Endothelial cell of umbilical vein (primary cell): ENCODE measurements at places on chromosomes 7 and 10. TPM values are rescaled to one million over a fixed set of nuclear protein-coding genes. Genes with fewer than 3 reads are reported as not detected.

GRCh38 chr7:114085592-114086501, 167.0 kb upstream of the PPP1R3A start:
- H3K4me3 ChIP-seq, result peak overlapping the region; percentile 82
- no peak overlapping the region for H3K27ac ChIP-seq
- peaks cover 59% of the 10 kb centered on the region for H3K27me3 ChIP-seq
- peak; percentile 65 for DNase-seq
- peaks cover 33% of the 10 kb centered on the region for H3K4me1 ChIP-seq

- H3K4me3 ChIP-seq, result no peak overlapping the region
- H3K4me1 ChIP-seq, result peaks cover 20% of the 10 kb centered on the region
- H3K27me3 ChIP-seq, result no peaks in the 10 kb centered on the region
Observed at GRCh38 chr10:109933984-109934565, 10.8 kb upstream of the XPNPEP1 start.

GRCh38 chr10:116444527-116445142, 17.0 kb downstream of the PNLIPRP3 start:
- no peaks in the 10 kb centered on the region for H3K27me3 ChIP-seq
- H3K4me3 ChIP-seq, result no peak overlapping the region
- H3K36me3 ChIP-seq, result no peaks in the 10 kb centered on the region

DNA sequence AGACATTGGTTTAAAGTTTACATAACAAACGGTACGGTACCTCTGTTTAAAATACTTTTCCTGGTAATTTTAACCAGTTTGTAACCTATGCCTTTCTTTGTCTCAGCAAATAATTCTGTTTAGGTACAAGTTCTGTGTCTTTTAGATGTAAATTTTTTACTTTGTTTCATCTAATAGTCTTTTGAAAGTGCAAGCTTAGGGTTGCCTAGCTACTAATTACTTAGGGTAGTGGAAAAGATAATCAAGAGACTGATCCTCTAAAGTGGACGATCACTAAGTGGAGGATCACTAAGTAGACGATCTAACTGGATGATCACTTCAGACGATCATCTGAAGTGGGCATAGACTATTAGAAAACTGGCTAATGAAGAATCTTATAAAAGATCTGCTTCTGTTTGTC, 16.1 kb upstream of the FKBP9 start:
- H3K4me3 ChIP-seq, result peak overlapping the region; percentile 92
- no peaks in the 10 kb centered on the region for H3K27me3 ChIP-seq
- no peaks in the 10 kb centered on the region for H3K36me3 ChIP-seq
- no peak overlapping the region for H3K27ac ChIP-seq

GRCh38 chr7:82443036-82443546, 486 bp downstream of the CACNA2D1 start:
- no peaks in the 10 kb centered on the region for H3K27me3 ChIP-seq
- H3K4me1 ChIP-seq, result peaks cover 19% of the 10 kb centered on the region
- H3K4me3 ChIP-seq, result peak overlapping the region; percentile 59
- H3K36me3 ChIP-seq, result no peaks in the 10 kb centered on the region

DNA sequence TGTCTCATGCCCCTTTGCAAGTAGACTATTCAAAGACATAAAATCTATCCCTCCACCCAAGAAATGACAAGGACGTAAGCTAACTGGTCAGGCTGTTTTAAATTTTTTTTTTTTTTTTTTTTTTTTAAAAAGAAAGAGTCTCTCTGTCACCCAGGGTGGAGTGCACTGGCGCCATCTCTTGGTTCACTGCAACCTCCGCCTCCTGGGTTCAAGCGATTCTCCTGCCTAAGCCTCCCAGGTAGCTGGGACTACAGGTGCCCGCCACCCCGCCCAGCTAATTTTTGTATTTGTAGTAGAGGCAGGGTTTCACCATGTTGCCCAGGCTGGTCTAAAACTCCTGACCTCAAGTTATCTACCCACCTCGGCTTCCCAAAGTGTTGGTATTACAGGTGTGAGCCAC, 11.2 kb downstream of the TRA2A start:
- no peaks in the 10 kb centered on the region for H3K4me1 ChIP-seq
- no peak overlapping the region for H3K27ac ChIP-seq
- no peak for DNase-seq
- H3K27me3 ChIP-seq, result no peaks in the 10 kb centered on the region
- H3K4me3 ChIP-seq, result no peak overlapping the region

SORBS1 gene
- 3.2 and 7.9 TPM in 2 replicates for total RNA-seq
